Mucosa of gallbladder (tissue), 1 donor: ENCODE measurements at places on chromosomes 13 and 19. TPM values are rescaled to one million over a fixed set of nuclear protein-coding genes. Genes with fewer than 3 reads are reported as not detected.

DNA sequence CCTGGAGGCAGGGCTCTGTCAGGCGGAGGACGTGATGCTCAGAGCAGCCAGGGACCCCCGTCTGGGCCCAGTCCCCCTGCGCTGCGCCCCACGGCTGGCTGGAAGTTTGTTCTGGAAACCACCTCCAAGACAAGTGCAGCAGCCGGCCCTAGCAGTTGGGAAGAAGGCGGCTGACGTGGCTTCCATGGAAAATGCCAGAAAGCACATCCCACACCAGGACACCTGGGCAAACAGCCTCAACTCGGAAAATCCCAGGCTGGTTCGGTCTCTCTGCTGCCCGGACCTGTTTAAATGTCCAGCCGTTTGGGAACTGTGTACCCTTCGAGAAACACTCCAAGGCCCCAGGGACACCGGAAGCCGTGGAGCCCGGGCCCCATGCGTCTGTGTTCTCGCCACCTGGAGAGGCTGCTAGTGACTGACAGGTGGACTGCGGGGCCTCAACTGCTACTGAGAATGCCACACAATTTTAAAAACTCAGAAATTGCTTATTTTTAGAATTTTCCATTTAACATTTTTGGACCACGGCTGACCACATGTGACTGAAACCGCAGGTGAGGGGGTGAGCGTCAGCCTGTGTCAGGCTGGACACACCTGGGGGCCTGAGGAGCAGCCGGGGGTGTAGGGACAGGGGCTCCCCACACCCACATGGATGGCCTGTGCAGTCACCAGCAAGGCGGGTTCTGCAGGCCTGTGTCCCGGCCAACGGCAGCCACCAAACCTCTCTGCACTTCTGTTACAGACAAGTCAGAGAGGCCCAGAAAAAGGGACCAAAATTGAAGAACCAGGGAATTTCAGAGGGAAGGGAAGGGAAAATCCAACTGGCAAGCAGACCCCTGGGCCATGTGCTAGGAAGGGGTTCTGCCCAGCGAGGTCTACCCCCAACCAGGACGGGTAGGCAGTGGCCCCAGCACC lies 31.7 kb downstream of the RASA3 start:
- no peak for DNase-seq

DNA sequence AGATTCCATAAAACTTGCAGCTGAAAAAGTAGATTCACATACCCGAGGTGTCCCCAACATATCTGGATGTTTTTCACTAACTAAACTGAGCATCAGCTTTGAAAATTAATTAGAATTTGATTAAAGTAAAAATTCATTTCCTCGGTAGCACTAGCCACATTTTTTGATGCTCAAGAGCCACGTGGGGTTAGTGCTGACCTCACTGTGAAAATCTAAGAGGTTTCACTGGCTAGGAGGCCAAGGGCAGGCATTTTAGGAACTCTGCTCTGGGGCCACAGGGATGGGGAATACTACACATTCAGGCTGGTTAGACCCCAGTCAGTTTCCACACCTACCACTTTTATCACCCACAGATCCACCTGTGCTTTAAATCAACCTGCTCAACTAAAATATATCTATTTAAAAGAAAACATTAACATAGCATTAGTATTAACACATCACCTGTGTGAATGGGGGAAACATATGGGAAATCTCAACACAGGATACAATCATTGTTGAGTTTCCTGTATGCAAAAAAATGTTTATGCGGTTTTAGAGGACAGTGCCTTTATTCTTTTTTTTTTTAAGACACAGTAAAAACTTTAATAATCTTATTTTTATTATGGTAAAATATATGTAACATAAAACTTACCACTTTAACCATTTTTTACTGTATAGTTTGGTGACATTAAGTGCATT lies 45.5 kb downstream of the BRD4 start:
- DNase-seq: no peak

DNA sequence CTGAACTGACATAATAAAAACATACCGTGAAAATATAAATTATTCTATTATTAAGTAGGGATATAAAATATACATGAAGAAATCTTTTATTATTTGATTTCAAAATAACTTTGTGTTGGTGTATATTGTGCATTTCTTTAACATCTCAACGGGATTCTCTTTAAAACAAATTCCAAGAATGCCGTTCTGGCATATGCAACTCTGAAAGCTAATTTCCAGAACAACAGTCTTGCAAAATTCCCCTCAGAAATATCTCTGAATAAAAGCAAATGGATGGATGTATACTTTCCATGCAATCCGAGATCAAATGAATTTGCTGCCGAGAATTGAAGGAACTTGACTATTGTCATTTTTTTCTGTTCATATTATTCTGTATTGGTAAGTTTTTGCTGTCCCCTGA lies 1579.8 kb downstream of the PCDH9 start:
- no peak for DNase-seq

DNA sequence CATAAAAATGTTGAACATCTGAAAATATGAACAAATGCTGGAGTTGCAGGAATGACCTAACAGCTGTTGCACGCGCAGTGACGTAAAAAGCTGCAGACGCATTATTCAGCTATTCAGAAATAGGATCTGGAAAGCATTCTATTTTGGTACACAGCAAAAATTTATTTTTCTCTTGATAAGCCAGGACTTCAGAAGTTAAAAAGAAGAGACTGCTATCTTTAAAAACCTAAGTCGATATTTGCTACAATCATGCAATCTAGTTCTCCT lies 36.9 kb upstream of the STARD13 start:
- DNase-seq: peak; percentile 64

DNA sequence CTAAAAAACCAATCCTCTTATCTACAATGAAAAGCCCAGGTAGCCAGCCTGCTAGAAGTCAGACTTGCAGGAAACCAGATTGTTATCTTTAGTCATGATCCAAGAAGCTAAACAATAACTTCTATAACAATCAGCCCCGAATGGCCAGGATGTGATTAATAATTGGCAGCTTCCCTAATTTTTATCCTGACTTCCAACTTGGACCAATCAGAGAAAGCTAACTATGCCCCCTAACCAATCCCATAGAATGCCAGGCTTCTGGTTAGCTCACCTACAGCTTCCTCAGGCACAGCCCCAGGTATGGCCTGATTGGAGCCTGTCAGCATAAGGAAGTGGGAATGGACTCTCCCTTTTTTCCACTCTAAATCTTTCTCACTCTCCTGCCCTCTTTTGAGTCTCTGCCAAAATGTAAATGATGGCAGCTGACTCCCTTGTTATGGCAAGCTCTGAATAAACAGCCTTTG lies 394.9 kb downstream of the DLEU7 start:
- peak; percentile 68 for DNase-seq

DNA sequence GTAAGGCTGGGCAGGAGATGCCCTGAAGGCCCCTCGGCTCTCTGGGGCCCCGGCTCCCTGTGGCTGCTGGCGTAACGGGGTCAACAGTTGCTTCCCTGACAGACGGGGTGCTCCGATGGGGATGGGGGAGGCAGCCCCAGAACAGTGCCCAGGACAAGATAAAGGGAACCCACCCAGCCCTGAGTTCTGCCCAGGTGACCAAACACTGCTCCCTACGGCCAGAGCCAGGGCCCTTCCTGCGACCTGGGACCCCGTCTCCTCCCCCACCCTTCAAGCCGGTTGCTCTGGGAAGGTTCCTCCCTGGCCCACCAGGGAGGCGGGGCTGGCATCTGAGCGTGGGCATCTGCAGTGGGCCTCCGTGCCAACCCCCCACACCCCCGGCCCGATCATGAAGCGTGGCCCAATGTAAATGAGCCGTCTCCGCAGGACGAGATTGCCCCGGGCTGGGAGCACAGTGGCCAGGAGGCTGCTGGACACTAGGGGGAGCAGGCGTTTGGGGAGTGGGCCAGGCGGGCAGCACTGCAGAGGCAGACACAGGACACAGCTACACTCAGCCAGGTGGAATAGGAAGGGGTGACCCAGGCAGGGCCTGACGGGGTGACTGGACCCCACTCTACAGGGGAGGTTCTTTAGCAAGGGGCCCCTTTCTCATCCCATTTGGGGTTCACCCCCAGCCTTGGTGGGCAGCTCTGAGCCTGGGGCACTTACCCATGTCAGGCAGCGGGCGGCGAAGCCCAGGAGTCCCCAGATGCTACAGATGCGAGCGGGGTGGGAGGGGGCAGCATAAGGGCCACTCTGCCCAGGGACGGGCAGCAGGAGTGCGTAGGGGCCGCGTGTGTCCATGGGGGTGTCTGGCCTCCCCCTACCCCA lies 1.2 kb upstream of the NKPD1 start:
- DNase-seq: no peak

DNA sequence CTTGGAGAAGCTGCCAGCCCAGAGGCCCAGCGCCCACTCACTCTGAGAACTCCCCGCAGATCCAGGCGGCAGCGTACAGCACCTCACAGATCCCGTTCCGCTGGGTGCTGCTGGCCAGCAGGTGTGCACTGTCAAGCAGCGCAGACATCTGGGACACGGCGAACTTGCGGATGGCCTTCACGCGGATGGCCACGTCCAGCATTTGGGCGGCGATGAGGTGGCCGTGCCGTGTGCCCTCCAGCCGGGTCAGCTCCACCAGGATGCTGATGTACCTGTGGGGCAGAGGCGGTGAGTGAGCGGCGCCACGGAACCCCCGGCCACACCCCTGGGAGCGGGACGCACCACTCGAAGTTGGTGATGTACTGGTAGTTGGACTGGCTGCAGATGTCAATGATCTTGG lies 24.1 kb downstream of the IZUMO4 start:
- no peak for DNase-seq

GRCh38 chr19:48385461-48386087 lies 5.8 kb downstream of the KDELR1 start:
- no peak for DNase-seq

GRCh38 chr13:72698164-72698563 lies 29.3 kb downstream of the MZT1 start:
- no peak for DNase-seq

DNA sequence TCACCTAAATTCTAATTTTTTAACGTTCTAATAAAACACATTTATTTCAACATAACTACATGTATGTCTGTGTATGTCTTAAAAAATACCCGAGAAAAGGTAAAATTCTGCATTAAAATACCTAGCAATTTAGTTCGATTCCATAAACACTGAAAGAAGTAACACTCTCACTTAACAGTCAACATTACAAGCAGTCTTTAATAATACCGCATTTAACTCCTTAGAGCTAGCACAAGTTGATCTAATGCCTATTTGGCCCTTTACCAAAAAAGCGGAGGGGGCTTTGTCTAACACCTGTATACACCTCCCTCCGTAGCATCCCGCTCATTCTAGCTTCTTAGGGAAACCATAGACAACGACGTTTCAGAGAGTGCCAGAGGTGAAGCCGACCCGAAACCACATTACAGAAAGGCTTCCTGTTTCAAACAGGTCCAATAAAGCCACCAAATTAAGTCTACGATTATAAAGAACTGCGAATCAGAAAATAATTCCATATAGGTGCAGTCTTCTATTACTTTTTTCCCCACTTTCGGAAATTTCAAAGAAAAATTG lies 1.2 kb downstream of the SPART start:
- DNase-seq: peak; percentile 12

- no peak for DNase-seq
These were observed 7.1 kb upstream of the IGFL3 start for GRCh38 chr19:46131485-46132143.

DNA sequence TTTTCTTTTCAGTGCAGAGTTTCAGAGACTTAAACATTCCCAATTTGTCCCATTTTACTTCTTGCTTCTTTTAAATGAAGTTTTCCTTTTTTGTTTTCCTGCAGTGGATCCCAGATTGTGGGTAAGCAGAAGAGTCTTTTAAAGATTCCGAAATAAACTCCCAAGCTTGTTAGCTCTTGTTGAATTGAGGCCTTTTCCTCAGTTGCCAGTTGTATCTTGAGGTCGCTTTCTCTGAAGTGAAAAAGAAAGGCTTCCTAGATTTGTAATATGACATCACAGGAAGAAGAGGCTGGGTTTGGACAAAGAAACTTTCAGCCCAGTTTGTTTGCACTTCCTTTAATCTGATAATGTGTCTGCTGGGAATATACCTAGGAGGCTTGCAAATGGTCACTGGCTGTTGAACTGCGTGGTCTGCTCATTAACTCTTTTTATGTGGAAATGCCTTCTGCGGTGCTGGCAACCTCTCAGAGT lies at the start of gene LPAR6:
TSS of gene LPAR6 (minus strand) at position 233 of the 471 bp plus-strand sequence. CDS start 690 bp downstream, outside the sequence.
- DNase-seq: peak; percentile 34

- DNase-seq: peak; percentile 90
These were observed 45.9 kb upstream of the ATP11A start for GRCh38 chr13:112643759-112644459.

GRCh38 chr19:19643158-19644053 lies at the start of gene GMIP:
Gene GMIP (minus strand): TSS chr19:19643657. CDS start chr19:19643529, 128 bp downstream.
- peak; percentile 83 for DNase-seq

- DNase-seq: no peak
These were observed at the start of gene C3 for GRCh38 chr19:6720369-6721137. Gene C3 (minus strand): TSS chr19:6720650. CDS start chr19:6720589, 61 bp downstream.

- DNase-seq: no peak
These were observed 17.0 kb downstream of the DOCK9 start for GRCh38 chr13:98960606-98961502.

GRCh38 chr13:96785986-96786385 lies 208.3 kb downstream of the OXGR1 start:
- DNase-seq: no peak

GRCh38 chr13:30816736-30817135 lies 81.4 kb downstream of the ALOX5AP start:
- DNase-seq: no peak

- peak; percentile 29 for DNase-seq
These were observed 7.7 kb downstream of the N4BP2L2 start for GRCh38 chr13:32530841-32531253.

- no peak for DNase-seq
These were observed 9.7 kb upstream of the CCL25 start for GRCh38 chr19:8042900-8043299.

DNA sequence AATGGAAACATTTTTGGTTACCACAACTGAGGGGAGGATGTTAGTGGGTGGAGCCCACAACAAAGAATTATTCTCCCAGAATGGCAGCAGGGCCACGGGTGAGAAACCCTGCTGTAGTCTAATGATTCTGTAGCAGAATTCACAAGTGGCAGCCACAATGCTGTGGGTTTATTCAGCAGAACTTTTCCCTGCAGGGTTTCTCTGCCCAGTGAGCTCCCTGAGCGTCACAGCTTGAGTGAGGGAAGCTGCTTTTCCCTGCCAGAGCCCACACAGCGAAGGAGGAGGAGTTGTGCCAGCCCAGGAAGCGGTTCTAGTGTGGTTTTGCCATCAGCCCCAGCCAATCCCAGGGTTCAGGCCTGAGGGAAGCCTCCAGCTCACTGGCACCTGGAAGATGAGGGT lies 4.4 kb downstream of the ATP12A start:
- no peak for DNase-seq

- DNase-seq: no peak
These were observed 69.1 kb downstream of the RBM26 start for GRCh38 chr13:79336966-79337365.

DNA sequence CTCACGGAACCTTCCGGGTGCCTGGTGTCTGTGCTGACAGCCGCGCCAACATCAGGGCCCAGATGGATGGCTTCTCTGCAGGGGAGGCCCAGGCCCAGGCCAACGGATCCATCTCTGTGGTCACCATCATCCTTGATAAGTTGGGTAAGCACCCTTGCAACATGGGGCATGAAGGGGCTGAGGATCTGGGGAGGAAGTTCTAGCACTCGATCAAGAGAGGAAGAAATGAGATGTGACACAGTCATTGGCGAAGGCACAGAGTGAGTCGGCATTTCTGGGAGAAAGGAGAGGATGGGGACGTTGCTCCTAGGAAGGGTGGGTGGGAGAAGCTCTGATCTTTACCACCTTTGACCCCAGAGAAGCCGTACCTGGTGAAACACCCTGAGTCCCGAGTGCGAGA lies 4.4 kb downstream of the CILP2 start:
- no peak for DNase-seq

Gene SCN1B
- 4.8 TPM for total RNA-seq

Gene SOX1
- total RNA-seq: not detected

Gene NDUFS7
- total RNA-seq: 121 TPM

Gene LRG1
- total RNA-seq: 16.2 TPM

Gene TICAM1
- 26.8 TPM for total RNA-seq

Gene KIR2DL1
- total RNA-seq: not detected

Gene NLRP12
- total RNA-seq: 0.20 TPM

Gene TSSK6
- total RNA-seq: 3.3 TPM
